RKO (cell line): ENCODE measurements at places on chromosomes 13 and 19.

- DNase-seq: no peak
Measured at GRCh38 chr13:25886438-25887214, 165.2 kb downstream of the SHISA2 start.

GRCh38 chr19:2607712-2608601 is 94.5 kb downstream of the GNG7 start:
- no peak for DNase-seq

DNA sequence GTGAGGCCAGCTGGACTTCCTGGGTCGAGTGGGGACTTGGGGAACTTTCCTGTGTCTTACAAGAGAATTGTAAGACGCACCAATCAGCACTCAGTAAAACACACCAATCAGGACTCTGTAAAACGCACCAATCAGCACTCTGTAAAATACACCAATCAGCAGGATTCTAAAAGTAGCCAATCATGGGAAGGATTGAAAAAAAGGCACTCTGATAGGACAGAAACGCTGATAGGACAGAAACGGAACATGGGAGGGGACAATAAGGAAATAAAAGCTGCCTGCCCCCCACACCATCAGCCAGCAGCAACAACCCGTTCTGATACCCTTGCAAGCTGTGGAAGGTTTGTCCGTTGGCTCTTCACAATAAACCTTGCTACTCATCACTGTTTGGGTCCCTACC is 73.1 kb upstream of the SGCG start:
- no peak for DNase-seq

- DNase-seq: peak; percentile 3
Measured at GRCh38 chr13:35826626-35827254, 304.4 kb downstream of the DCLK1 start.

DNA sequence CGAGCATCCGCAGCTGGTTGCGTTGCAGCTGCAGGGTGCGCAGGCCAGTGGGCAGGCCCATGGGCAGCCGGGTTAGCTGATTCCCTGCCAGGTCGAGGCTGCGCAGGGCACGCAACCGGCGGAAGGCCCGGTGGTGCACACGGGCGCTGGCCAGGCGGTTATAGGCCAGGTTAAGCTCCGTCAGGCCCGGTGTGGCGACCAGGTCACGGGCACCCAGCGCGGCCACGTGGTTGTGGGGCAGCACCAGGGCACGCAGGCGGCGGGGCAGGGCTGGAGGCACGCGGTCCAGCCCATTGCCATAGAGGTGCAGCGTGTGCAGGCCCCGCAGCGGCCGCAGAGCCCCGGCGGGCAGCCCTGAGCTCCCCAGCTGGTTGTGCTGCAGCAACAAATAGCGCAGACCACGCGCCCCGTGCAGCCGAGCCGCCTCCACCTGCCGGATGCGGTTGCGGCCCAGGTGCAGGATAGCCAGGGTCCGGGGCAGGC is 5.3 kb downstream of the PODNL1 start:
- DNase-seq: no peak

DNA sequence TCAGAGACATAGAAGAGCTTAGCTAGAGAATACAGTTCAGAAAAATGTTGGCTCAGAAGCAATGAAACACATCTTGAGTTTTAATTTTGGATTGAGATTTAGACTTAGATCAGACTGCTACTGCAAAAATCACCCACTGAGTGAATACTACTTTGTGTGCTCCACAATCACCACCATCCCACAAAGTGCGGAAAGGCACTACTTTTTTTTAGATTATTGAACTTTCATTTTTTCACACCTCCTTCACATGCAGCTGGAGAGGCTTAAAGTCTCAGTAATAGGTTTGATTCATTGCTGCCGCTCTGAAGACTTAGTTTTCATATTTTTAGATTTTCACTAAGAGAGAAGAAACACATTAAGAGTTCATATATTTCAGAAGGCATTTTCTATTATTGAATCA is 289.9 kb upstream of the PRR20A start:
- DNase-seq: no peak

GRCh38 chr19:46665072-46665471 is 4.1 kb upstream of the DACT3 start:
- DNase-seq: no peak

DNA sequence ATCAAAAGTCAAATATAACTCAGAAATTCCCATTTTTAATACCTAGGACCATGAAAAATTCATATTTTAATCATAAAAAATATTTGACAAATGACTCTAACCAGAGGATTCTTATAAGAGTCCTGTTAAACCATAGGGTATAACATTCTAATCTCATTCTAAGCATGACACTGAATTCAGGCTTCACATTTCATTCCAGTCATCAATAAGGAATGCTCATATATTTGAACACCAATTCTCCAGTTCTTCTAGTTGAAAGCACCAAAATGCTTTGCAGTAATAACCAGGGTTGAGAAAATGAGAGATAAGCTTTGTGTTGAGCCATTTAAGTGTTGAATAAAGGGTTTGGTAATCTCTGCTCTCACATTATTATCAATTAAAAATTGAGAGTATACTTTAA is 147.5 kb downstream of the VWA8 start:
- no peak for DNase-seq

DNA sequence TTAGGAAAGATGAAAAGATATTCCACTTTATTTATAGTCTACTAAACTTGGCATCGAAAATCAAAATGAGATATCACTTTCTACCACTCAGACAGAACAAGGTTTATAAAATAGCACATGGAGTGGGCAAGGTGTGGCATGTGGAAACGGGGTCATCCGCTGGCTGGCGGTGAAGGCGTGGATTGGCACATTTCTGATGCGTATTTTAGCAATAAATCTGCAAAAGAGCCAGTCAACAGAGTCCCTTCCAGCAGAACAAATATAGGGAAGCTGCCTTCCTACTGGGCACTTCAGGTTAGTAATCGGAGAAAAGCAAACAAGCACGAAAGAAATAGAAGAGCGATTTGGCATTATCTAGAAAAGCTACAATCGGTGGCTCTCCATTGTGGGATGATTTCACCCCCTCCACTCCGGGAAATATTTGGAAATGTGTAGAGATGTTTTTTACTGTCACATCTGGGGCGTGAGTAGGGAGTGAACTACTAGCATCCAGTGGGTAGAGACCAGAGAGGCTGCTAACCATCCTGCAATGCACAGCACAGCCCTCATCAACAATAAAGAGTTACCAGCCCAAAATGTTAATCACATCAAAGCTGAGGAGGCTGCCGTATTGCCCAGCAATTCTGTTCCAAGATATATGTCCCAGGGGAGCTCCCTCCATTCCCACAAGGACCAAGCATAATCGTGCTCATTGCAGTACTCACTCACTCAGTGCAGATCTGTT is 116.1 kb upstream of the PEG3 start:
- DNase-seq: no peak

- DNase-seq: no peak
Measured at GRCh38 chr13:27024776-27025492, 146.7 kb downstream of the USP12 start.

DNA sequence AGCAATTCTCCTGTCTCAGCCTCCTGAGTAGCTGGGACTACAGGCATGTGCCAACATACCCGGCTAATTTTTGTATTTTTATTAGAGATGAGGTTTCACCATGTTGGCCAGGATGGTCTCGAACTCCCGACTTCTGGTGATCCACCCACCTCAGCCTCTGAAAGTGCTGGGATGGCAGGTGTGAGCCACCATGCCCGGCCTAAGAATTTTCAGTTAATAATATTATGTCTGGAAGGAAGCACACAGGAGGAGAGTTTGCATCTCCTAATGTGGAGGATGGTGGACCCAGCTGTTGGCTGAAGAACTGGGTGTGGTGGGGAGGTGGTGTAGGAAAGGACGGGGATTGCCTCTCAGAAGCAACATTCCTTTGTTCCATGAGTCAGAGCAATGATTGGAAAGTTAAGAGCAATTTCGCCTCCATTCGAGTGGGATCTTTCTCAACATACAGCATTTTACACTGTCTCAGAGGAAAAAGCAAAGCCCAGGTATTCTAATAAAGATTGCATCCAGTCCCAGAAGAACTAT is 11.9 kb downstream of the PDCD2L start:
- no peak for DNase-seq

DNA sequence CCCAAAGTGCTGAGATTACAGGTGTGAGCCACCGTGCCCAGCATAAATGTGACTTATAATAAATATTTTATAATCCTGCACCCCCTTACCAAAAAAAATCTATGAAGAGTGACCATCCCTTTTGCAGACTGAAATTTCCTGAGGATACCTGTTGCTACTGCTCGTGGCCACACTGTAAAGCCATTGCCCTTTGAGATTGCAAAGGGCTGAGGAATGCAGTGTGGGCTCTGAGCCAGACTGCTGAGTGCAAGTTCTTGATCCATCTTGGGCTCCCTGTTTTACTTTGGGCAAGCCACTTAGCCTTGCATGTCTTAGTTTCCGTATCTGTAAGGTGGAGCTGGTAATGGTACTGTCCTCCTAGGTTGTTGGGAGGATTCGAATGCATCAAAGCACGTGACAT is 23.4 kb downstream of the SIPA1L3 start:
- DNase-seq: no peak

- peak; percentile 41 for DNase-seq
Measured at GRCh38 chr19:2274185-2274711, 7.7 kb downstream of the PEAK3 start.

DNA sequence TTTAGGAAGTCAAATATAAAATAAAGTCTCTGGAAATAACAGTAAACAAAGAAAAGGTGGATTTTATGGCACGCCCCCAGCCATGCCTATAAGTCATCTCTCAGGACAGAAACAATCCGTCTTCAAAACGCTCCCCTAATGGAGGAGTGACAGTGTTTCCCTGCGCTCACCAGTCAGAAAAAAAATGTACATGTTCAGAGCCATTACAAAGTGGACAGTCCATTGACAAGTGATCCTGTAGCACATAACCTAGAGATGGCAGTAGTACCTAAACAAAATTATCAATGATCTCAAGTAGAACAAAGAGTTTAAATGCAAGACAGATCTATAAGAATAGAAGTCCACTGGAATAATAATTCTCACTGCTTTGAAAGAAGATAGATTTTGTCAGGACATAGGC is 891.7 kb upstream of the MIR17HG start:
- peak; percentile 4 for DNase-seq

- no peak for DNase-seq
Measured at GRCh38 chr19:30358821-30359580, 13.2 kb upstream of the ZNF536 start.

GRCh38 chr19:57338877-57339276 is 12.2 kb upstream of the ZNF304 start:
- no peak for DNase-seq

- DNase-seq: peak; percentile 24
Measured at GRCh38 chr19:36819130-36819630, 19.0 kb downstream of the ZNF790 start.

DNA sequence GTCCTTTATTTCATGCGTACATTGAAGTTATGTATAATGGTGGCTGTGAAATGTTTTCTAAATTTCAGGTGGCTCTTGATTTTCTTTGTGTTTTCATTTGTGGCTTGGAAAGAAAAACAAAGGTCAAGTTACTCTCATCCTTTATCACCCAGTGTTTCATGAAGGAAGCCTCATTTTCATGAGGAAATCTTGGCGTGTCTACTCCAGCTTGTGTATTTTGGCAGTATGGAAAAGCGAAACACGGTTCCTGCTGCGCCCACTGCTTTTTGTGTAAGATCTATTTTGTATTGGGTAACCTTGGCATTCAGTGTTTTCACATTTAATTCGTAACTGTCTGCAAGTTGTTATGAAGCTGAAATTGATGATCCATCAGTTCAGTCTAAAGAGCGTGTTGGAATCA is 147.0 kb upstream of the RNF113B start:
- DNase-seq: no peak

DNA sequence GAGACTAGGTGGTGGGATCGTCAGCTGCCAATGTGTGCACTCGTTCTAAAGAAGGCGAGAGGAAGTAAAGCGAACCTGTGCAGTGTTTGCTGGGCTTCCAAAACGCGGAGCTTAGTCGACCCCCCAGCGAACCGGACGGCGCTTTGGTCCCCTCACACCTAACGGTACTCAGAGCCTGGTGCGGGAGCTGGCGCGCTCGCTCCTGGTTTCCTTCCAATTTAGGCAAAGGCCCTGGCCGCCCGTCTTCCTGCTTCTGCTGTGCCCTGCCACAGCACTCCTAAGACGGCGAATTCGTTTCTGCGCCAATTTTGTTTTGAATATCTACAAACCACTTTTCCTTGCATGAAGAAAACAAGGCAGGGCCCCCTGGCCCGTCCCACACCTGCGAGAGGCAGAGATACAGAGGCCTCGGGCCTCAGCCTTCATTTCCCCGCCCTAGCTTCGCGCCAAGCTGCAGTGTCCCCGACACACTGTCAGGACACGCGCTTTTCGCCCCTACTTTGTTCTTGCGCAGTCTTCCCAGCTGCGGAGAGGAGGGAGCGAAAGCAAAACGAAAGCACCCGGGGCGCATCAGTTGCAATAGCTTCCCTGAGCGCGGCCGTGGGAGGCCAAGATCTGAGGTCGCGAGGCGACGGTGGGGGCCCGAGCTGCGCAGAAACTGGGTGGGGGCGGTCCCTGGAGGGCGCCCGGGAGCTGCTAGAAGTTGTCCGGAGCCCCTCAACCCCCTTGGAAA is 111.9 kb downstream of the KCNRG start:
- no peak for DNase-seq

DNA sequence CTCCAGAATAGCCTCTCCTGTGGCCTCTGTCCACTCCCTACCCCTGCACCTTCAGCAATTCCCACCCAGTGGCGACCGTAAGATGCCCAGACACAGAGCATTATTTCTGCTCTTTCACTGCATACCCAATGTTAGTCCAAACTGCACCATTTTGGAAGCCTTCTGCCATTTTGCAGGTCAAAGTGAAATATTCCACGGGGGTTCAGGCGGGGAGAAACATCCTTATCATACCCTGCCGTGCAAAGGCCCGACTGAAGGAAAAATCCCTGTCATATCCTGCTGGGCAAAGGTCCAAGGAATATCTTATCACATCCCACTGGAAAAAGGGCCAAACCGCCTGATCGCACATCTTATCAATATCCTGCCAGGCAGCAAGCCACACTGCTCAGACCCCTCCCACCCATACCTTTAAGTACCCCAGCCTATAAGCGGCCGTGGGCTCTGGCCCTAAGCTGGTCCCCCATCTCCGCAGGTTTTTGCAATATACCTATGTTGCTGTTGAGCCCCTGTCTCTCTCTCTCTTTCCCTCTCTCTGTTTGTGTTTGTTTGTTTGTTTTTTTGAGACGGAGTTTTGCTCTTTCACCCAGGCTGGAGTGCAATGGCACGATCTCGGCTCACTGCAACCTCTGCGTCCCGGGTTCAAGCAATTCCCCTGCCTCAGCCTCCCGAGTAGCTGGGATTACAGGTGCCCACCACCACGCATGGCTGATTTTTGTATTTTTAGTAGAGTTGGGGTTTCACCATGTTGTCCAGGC is 18.2 kb downstream of the CLEC11A start:
- DNase-seq: no peak

GRCh38 chr19:49150106-49150943 is 4.9 kb downstream of the HRC start:
- DNase-seq: peak; percentile 91

GRCh38 chr19:2027361-2027760 is 11.8 kb upstream of the BTBD2 start:
- no peak for DNase-seq

DNA sequence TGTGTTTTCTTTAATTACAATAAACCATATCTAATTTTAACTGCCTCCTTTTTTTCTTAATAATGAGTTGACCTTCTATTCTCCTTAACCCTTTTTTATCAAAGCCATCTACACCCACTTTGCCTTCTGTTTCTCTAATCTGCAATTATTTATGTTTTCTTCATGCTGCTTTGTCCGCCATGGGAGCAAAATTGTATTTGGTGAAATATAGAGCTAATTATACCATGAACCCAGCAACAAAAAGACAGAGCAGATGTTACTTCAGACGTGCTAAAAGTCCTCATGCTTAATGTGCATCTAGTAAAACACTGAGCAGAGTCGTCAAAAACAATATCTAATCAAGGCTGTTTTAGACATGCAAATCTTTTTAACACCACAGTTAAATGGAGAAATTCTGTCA is 264.7 kb downstream of the DACH1 start:
- no peak for DNase-seq
